ENCODE measurements at places on chromosomes 11 and 22.
A peak's percentile ranks its signal among the peaks of the same experiment; 100 is the strongest.

DNA sequence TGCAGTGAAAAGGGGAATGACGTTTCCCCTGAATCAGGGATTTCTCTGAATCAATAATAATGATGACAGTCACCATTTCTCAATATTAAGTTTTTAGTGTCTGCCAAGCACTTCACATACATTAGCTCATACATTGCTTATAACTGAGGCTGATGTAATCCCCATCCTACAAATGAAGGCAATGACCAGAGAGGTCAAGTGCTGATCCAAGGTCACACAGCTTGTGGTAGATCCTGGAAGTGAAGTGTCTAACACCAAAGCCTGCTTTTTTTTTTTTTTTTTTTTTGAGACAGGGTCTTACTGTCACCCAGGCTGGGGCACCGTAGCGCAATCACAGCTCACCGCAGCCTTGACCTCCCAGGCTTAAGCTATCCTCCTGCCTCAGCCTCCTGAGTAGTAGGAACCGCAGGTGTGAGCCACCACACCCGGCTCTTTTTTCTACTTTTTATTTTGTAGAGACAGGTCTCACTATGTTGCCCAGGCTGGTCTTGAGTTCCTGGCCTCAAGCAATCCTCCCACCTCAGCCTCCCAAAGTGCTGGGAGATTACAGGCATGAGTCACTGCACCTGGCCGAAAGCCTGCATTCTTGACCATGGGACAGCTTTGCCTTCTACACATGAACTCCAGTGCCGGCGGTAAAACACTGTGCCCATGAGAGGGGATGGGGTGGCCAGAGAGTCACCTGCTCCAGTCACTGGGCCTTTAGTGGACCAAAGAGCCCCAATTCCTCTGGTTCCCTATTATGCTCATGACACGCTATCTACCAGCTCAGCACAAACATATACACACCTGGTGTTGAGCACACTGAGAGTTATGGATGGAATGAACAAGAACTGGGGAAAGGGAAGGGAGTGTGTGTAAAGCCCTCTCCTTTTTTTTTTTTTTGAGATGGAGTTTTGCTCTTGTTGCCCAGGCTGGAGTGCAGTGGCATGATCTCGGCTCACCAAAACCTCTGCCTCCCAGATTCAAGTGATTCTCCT is 17.4 kb downstream of the ARHGAP1 start:
- no peak for DNase-seq

DNA sequence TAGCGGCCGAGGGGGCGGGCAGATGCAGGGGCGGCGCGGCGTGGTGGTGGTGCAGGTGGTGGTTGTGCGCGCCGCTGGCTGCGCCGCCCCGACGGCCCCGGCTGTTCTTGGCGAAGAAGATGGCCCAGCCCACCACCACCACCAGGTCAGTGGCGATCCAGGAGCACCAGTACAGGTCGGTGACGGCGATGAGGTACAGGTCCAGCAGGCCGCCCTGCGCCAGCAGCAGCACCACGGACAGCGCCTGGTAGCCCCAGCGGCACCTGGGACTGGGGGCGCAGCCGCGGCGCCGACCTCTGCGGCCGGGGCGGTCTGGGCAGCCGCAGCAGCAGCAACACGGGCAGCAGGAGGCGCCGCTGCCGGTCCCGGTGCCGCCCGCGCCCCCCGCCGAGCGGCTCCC is 879 bp downstream of the TMEM121B start:
- DNase-seq, result peak; percentile 55

- DNase-seq, result no peak
Observed at GRCh38 chr11:118921929-118922744, 3.6 kb downstream of the BCL9L start.

DNA sequence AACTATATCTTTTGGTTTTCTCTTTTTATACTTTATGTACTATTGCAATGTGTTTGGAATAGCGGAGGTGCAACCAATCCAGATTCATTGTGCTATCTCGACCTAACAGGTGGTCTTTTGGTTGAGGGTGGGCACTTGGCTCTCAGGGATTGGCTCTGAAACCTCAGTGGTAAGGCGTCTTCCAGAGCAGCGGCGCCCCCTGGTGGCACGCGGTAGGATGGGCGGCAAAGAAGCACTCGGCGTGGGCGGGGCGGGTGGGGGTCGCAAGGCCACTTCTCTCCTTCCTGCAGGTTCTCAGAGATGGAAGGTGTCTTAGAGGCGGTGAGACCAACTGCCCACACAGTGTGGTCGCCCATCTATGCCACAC is 19.2 kb upstream of the PLET1 start:
- peak; percentile 76 for DNase-seq

DNA sequence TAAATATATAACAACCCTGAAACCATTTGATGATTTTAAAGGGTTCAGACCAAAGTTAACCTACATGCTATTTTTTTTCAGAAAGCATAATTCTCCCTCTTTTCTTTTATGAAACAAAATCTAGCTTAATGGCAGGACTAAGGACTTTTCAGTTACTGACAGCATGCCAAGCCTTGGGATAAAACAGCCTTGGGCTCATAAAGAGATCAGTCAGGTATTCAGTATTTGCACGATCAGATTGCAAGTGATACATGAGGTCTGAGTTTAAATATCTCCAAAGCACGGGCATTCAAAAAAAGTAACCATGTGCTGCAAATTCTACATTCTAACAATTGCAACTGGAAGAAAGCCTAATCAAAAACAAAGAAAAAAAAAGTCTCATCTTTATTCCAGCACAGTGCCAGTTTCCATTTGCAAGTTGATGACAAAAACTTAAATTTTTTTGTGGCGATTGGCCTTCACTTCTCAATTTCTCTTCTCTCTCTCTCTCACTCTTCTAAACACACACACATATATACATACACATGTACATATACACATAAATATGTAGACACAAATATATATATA is 60.1 kb downstream of the CTSC start:
- DNase-seq, result no peak

DNA sequence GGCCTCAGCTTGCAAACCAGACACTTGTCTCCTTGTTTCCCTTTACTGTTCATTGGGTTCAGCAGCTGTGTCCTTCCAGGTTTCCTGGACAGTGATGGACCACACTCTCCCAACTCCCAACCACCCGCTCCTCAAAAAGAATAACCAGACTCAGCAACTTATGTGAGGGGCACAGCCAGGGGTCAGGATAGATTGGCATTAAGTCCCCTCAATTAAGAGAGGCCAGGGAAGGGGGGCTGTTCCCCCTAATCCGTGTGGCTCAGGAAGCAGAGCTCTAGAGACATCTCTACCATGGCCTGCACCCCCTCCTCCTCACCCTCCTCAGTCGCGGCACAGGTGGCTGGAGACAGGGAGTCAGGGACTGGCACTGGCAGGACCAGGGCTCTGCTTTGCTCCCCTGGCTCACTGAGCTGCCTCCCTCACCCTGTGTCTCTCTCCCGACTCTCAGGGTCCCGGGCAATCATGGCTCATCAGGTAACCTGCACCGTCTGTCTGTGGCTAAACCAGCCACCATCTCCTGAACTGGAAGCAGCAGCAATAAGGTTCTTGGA is 111.7 kb downstream of the ZNF280B start:
- no peak for DNase-seq

DNA sequence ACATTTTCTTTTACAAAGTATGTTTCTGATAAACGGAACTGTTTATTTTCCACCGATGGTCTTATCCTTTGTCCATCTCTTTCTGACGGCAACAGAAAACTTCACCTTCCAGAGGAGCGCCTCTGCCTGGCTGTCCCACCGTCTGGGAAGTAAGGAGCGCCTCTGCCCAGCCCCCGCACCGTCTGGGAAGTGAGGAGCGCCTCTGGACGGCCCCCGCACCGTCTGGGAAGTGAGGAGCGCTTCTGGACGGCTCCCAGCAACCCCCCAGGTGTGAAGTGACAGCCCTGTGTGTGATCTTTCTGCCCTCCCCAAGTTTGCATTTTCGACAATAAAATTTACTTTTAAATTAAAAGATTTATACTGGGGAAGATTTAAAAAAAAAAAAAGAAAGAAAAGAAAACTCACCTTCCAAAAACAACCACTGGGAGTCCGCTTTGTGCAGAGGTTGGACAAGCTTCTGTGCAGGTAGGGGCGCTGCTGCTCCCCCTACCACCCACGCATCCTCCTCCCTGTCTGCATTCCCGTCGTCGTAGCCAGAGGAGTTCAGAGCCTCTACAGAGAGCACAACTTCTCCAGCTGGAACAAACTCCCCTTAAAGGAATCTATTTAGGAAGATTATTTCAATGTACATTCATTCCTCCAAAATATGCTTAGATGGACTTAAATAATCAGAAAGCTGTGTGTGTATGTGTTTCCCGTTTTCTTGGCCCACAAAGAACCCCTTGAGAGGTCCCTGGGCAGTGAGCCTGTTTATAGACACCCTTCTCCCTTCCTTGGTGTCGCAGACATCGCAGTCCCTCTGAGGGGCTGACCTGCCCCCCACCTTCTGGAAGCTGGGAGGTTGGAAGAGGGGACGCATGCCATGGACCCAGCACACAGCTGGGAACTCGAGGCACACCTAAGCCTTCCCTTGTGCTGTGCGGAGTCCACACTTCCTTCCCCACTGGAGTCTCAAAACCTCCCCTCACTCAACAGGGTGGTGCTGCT is 849 bp upstream of the APOBEC3B start:
- DNase-seq, result peak; percentile 47

GRCh38 chr22:31615491-31615860 is 46.5 kb downstream of the PISD start:
- no peak for DNase-seq

- DNase-seq, result no peak
Observed at GRCh38 chr11:128914216-128915148, 23.3 kb downstream of the KCNJ5 start.

GRCh38 chr22:34414467-34415440 is 494.5 kb upstream of the LARGE1 start:
- no peak for DNase-seq

DNA sequence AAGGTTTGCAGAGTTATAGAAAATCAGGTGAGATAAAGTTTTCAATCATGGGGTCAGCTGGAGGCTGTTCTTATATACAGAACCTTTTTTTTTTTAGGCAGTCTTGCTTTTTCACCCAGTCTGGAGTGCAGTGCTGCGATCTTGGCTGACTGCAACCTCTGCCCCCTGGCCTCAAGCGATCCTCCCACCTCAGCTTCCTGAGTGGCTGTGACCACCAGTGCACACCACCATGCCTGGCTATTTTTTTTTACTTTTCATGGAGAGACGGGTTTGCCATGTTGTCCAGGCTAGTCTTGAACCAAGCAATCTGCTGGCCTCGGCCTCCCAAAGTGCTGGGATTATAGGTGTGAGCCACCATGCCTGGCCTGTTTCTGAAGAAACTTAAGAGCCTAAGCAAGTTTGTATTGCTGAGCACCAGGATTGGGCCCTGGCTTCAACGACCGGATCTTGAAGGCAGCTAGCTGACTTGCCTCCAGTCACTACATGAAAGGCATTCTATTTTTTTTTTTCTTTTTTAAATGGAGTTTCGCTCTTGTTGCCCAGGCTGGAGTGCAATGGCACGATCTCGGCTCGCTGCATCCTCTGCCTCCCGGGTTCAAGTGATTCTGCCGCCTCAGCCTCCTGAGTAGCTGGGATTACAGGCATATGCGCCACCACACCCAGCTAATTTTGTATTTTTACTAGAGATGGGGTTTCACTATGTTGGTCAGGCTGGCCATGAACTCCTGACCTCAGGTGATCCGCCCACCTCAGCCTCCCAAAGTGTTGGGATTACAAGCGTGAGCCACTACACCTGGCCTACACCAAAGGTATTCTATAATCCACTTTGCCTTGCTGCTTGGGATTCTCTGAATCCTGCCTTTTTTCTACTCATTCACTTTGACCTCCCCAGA is 7.6 kb downstream of the XBP1 start:
- DNase-seq, result no peak

DNA sequence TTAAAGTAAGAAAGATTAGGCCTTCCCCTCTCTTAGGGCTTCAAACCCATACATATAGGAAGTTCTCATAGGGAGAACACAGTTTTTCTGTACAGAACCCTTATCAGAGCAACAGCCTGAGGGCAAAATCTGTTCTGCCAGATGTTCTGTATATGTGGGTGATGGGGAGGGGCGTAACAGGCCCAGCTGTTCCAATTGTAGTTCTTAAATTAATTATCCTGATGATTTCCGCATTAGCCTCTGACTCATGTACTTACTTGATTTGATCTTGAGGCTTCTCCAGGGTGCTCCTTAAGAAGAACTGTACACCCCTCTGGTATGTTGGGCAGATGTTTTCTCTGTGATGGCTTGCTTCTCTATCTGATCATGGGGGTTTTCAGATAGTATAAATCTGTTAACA is 123.1 kb upstream of the C11orf87 start:
- DNase-seq, result no peak

- DNase-seq, result no peak
Observed at GRCh38 chr11:121179306-121179705, 78.3 kb downstream of the TECTA start.
